ENCODE measurements at places on chromosomes 3 and 15.
A peak's percentile ranks its signal among the peaks of the same experiment; 100 is the strongest.

- no peak for DNase-seq
Observed at GRCh38 chr15:78302579-78303312, 3.3 kb upstream of the SKIC8 start.

GRCh38 chr15:46880791-46881190 lies 836.5 kb upstream of the SEMA6D start:
- no peak for DNase-seq

GRCh38 chr3:70816346-70816745 lies 503.9 kb upstream of the MDFIC2 start:
- no peak for DNase-seq

- no peak for DNase-seq
Observed at GRCh38 chr15:69914960-69915359, 182.8 kb downstream of the TLE3 start.

DNA sequence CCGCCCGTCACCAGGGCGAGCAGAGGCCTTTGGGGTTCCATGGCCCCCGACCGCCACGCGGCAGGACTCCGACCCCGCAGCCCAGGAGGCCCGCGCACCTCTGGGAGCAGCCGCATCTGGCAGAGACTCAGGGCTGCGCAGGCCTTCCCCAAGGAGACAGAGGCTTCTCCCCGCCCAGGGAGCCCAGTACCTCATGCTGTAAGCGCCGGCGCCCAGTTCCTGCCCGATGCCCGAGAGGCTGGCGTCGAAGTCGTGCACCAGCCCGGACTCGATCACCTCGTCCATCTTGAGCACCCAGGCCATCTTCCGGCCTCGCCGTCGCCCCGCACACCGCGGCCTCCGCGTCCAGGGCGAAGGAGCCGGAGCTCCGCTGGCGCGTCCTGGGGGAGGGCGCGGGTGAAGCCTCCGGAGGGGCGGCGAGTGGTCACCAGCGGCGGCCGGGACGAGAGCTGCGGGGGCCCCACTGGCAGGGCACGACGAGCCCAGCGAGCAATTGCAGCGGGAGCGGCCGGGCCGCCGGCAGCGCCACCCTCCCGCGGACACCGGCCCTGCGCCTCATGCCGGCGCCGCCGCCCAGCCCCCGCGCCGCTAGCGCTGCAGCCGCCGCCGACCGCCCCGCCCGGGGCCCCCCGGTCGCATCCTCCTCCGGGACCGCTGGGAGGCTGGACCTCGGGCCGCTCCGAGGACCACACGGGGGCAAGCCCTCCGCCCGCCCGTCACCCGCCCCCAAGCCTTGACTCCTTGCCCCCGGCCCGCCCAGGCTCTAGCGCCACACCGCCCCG lies 468 bp downstream of the UBP1 start:
- peak; percentile 46 for DNase-seq

DNA sequence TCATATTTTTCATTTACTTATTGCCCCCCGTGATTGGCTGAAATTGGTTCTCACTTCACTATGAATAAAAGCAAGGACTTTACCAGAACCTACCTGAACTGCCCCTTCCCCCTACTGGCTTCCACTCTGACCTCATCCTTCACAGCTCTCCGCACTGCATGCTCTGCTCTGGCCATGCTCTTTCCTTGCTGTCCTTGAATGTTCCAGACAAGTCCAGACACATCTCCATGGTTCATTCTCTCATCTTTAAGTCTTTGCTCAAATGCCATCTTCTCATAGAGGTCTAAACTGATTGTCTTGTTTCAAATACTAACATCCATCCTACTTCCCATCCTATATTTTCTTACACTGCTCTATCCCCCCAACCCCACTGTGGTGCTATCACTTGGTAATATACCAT lies 129.4 kb downstream of the CHST2 start:
- no peak for DNase-seq

DNA sequence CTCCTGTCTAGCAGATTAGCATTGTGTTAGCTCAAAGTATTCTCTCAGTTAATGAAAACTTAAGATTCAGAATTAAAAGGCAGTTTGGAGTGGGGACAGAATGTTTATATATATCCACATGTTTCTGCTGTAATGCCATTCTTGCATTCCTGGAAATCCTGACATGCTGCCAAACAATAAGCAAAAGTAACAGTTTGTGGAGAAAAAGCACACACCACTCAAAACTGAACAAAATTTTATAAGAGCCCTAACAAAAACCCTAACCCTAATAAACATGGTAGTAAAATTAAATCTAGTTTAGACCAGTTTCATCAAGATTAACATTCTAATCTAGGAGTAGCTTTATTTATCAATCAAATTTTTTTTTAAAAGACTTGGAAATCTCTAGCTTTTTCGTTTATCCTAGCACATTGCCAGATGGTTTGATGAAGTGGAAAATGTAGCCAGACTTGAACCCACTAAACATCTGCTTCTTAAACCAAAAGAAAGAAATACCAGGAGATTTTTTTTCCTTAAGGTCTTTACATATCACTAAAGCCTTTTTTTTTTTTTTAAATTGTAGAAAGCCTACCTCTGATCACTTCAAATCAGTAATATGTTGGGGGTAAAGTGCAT lies 3.7 kb downstream of the TCAIM start:
- no peak for DNase-seq

DNA sequence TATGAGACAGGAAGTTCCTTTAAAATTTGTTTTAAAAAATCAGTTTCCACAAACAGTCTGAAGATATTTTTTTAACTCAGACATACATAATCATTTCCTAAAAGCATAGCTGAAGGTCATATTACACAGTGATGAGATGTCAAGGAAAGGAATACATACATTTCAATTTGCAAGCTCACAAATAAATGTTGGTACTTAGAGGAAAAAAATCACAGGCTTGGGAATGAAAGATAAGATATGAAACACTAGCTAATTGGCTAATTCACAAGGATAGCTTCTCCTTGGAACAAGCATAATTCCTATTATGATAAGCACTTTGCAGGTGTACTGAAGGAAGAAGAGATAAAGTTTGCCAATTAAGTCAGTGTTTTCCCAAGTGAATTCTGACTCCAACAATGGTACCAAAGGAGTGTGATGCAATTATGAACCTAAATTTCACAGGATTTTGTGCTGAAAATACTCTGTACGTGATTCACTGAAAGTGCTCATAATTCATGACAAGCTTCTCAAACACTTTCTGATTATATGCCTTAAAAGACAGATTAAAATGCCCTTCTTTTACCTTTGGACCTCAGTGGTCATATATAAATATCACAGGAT lies 112.4 kb downstream of the FRMD5 start:
- DNase-seq: no peak

- no peak for DNase-seq
Observed at GRCh38 chr3:182766099-182766498, 27.2 kb upstream of the ATP11B start.

DNA sequence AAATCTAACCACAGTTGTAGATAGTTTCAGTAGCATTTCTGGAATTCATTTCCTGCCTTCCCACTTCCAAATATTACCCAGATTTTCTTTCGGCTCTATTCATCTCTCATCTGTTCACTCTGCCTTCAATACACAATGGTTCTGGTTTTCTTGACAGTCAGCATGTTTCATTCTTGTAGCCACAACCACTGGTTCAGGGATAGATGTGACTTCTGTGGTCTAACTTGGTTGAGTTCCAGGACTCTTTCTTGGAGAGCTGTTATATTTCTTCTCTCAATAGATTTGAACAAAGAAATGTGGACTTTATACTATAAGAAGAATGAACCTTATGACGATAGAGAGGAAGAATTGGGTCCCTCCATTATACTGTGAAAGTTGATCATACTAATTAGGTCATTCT lies 228.8 kb downstream of the NSUN3 start:
- DNase-seq: no peak

- no peak for DNase-seq
Observed at GRCh38 chr15:63381301-63382204, at the start of gene CA12. TSS of gene CA12 (minus strand) at chr15:63381846. CDS start at chr15:63381720, 126 bp downstream.

DNA sequence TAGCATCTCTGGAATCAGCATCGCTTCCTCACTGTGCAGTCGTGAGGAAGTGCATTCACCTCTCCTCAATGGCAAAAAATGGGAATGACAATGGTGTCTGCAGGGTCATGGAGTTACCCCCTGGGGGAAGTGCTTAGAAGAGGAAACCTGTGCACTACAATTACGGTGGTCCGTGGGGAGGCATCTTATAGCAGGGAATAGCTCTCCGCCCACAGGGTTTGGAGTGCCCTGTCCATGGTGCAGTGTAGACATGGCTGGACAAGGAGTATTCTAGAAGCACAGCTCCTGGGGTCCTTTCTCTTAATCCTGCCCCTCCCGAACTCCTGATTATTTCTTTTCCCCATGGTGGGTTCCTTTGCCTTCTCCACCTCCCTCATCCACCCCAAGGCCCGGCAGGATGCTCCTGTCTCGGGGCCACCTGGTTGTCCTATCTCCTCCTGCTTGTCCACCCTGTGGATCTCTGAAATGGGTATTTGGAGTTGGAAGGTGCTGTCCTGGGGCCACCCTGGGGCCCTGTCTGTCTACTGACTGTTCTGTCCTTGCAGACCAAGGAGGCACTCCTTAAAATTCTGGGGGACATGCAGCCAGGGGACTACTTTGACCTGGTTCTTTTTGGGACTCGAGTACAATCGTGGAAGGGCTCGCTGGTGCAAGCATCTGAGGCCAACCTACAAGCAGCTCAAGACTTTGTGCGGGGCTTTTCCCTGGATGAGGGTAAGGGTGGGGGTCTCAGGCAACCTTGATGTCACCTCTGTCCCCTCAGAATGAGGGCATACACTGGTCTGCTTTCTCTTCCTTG lies 5.2 kb downstream of the ITIH1 start:
- peak; percentile 5 for DNase-seq

GRCh38 chr3:187999821-188000220 lies 154.1 kb upstream of the LPP start:
- no peak for DNase-seq

- DNase-seq: no peak
Observed at GRCh38 chr3:8911781-8912180, 51.5 kb downstream of the RAD18 start.

DNA sequence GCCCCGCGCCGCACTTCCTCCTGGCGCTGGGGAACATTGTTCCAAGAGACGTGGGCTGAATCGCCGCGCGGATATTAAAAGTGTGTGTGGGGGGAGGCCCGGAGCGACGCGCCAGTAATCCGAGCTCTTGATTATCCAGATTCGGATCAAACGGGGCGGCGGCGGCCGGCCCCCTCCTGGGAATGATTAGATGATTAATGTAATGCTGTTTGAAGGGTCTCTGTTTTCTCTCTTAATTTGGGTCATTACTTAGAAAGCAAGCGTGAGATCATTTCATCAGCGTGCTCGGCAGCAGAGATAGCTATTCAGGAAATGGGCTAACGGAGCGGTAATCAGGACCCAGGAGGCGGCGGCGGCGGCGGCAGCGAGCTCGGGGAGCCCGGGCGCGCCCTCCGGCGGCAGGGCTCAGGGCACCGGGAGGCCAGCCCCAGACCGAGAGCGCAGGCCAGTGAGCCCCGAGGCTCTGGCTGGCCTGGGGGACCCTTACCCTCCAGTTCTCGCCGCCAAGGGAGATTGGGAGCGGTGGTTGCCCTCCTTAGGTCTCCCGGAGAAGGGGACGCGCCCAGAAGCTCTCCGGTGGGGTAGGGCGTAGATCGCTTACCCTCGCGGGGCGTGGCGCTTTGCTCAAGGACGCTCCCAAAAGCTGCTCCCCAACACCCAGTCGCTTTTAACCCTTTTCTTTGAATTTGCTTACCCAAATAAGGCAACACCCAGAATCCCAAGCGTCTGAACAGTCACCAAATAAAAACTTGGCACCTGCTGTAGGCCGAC lies 4.5 kb downstream of the FEZF2 start:
- DNase-seq: no peak

DNA sequence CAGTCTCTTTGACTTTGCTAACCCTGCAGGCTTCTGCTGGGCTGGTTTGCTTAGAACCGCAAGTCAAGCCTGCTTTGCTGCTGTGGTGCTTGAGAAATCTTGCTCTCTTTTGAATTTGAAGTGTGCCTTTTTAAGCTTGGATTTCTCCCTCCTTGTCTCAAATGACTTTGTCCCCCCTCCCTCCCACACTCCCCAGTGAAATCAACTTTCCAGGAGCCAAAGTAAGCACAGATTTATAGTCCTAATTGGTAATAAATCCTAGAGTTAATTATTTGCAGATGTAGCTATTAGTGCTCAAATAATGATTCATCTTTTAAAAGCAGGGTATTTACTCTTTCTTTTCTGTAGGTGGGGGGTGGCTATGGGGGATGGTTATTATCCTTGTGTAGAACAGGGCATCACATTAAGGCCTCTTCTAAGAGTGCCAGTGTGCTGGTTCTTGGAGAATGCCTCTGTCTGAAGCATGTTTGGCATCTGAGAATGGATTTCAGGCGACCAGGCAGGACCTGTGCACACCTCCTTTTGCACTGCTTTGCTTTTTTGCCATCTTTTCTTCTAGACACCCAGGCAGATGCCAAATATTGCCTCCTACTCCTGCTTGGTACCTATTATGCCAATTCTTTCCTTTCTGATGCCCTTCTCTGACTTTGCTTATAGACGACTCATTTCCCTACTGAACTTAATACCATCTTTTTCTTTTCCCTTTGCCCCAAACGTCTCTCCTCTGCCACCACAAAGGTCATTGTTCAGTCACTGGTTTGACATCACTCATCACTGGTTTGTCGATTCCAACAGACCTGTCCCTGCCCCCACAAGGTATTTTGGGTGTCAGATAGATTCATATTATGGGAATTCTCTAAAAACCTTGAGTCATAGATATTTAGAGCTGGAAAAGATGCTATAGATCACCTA lies 50.7 kb downstream of the CLDN11 start:
- no peak for DNase-seq

DNA sequence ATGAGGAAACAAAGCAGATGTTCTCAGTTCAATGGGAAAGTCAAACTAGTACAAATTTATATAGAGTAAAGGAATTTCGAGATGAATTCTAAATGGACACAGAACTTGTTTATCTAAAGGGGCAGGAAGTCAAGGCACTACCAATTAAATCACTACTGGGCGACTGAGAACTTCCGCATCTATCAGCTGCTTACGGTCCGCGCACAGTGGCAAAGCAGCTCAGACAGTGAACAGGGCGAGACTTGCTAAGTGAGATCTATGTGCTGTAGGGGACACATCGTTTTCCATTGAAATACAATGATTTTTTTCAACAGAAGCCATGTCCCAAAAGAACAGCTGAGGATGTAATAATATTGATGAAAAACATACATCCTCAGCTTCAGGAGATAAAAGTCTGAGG lies 105.0 kb downstream of the CHRNA7 start:
- no peak for DNase-seq

DNA sequence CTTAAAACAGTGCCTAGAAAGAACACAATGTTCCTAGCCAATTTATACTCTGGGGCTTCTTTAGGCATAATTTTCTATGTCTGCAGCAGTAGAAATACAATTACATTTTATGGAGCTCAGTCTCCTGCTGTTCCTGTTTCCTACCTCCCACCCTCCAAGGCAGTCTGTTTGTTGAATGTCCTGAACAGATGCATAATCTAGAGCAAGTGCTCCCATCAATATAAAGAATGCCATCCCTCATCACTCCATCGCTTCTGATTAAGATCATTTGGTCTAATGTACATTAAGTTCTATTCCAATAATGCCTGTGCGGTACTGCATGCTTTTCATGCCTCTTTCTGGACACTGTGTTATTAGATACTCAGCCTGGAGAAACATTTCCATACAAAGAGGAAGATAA lies 869.8 kb upstream of the CFAP20DC start:
- DNase-seq: no peak

GRCh38 chr15:42272939-42273899 lies at the start of the genes GANC and TMEM87A:
TSS of gene GANC (plus strand) at chr15:42273201. CDS start at chr15:42274482, 1,281 bp downstream.
TSS of gene TMEM87A (minus strand) at chr15:42273433. CDS start at chr15:42273398, 35 bp downstream.
- peak; percentile 92 for DNase-seq

GRCh38 chr15:63826528-63826927 lies 7.2 kb downstream of the HERC1 start:
- DNase-seq: no peak
